ENCODE measurements at places on chromosomes 1 and 21. TPM values are rescaled to one million over a fixed set of nuclear protein-coding genes. Genes with fewer than 3 reads are reported as not detected.

CNR2 gene
- not detected for total RNA-seq

SPRR5 gene
- not detected for total RNA-seq

IL20 gene
- total RNA-seq, result 0.31 TPM

BRWD1 gene
- total RNA-seq, result 24.5 TPM

C1QTNF12 gene
- total RNA-seq, result 7.8 TPM

CDC20 gene
- total RNA-seq, result 179 TPM

SLAMF9 gene
- not detected for total RNA-seq
